ENCODE measurements at places on chromosomes 1 and 21. TPM values are rescaled to one million over a fixed set of nuclear protein-coding genes. Genes with fewer than 3 reads are reported as not detected.

GJA9 gene
- 0.53 TPM for polyA plus RNA-seq

DMRTA2 gene
- not detected for polyA plus RNA-seq

VTCN1 gene
- polyA plus RNA-seq: 0.28 TPM

AADACL4 gene
- 0.09 TPM for polyA plus RNA-seq

SMPDL3B gene
- 12.4 TPM for polyA plus RNA-seq

OR2G6 gene
- not detected for polyA plus RNA-seq

MUTYH gene
- polyA plus RNA-seq: 32.3 TPM

IVL gene
- not detected for polyA plus RNA-seq

FCRLB gene
- 0.42 TPM for polyA plus RNA-seq

FAM72D gene
- polyA plus RNA-seq: 4.8 TPM

LINGO4 gene
- polyA plus RNA-seq: 0.15 TPM

OR2M2 gene
- not detected for polyA plus RNA-seq

PLA2G5 gene
- polyA plus RNA-seq: 1.3 TPM

RUNX3 gene
- 1.5 TPM for polyA plus RNA-seq

SMCP gene
- not detected for polyA plus RNA-seq

RAB3B gene
- polyA plus RNA-seq: 0.54 TPM

PDXK gene
- polyA plus RNA-seq: 37.0 TPM
